Body of pancreas (tissue), 4 donors: ENCODE measurements at places on chromosomes 13 and 19. TPM values are rescaled to one million over a fixed set of nuclear protein-coding genes. Genes with fewer than 3 reads are reported as not detected.

Gene RNF225
- total RNA-seq, result not detected

Gene NRTN
- total RNA-seq, result 70.9 TPM

Gene FBXL3
- 25.4 TPM for total RNA-seq

Gene ZNF808
- total RNA-seq, result 9.3 TPM

Gene UBE2L5
- not detected for total RNA-seq
